ENCODE measurements at places on chromosomes 1 and 21.

GRCh38 chr1:206633708-206634121 is 1.6 kb upstream of the DYRK3 start:
- DNase-seq, result no peak

DNA sequence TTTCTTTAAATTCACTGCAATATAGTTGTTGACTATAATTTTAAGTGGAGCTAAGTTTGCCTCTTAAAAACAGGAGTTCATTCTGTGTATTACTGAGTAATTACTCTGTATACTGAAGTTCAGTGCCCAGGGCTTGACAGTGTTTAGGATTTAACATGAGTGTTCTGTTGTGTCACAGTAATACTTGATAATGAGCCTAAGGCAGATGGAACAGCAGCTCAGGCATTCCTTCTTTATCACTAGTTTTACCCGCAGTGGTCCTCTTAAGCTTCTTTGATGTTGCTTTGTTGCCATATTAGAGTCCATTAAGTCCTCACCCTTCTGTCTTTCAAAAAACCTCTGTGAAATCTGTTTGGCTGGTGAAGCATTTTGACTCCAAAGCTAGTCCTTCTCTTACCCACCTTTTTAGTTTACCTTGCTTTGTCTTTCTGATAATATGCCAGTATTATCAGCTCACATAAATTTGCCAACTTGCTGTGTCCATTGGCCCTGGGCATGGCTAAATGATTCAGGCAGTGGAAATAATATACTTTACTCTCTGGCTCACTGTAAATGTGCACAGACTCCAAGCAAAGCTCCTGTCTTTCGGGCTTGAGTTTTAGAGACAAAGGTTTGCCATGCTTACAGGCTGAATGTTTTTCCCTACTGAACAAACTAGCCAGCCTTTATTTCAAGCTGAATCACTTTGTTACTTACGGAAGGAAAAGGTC is 17.7 kb downstream of the HIPK1 start:
- DNase-seq, result no peak

DNA sequence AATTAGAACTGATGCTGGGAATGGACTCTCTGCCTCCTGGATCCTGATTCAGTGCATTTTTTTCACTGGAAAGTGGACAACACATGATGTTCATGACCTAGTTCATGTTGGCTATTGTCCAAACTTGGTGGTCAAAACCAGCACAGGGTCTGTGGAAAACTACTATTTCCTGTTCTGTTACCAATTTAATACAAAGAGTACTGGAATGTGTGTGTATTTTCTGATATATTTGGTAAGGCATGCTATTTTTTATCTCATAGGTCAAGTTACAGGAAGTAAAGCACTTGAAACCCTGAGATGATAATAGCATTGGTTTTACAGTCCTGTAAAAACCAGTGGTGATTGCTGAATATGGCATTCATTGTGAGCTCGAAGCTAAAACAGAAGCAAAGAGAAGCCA is 89.9 kb downstream of the SGIP1 start:
- DNase-seq, result no peak

DNA sequence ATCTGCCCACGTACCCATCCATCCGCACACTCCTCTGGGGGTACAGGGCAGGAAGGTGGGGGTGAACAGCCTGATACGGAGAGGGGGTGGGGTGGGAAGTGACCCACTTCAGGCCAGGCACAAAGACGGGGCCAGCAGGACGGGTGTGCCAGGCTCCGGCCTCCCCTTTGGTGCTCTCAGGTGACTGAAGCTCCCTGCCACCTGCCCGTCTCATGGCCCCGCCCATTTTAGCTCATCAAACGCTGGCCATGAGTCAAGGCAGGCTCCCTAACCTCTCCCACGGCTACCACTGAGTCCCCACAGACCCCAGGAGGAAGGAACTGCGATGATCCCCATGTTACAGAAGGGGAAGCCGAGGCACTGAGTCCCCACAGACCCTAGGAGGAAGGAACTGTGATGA is 109.6 kb downstream of the CRYAA start:
- DNase-seq, result no peak

DNA sequence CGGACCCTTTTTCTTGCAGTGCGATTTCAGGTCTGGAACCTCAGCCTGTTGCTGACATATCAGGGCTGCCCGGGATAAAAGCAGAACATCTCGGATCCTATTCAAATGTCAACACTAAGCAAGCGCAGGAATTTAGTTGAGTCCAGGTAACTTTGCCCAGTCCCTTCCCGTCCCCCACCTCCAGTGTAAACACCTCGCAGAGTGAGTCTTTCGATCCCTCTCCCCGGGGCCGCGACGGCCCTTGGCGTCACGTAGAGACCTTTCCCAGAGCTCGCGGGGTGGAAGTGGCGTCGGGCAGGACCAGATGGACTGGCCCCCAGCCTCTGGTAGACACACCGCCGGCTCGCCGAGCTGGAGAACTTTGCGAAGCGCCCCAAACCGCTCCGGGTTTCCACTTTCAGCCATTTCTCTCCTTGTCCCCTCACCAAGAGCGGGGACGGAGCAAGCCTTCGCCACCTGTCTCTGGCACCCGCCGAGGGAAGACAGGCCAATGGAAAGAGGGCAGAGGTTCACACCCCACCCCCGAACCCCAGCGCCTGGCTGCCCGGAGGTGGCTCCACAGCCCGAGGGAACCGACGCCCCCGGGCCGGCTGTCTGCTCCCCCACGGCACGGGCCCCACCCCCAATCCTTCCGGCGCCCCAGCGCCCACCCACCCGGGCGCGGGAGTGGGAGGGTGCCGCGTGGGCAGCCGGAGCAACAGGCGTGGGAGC is 570 bp downstream of the KCND3 start:
- DNase-seq, result no peak

GRCh38 chr1:26257222-26257621 is 22.7 kb upstream of the SH3BGRL3 start:
- no peak for DNase-seq

DNA sequence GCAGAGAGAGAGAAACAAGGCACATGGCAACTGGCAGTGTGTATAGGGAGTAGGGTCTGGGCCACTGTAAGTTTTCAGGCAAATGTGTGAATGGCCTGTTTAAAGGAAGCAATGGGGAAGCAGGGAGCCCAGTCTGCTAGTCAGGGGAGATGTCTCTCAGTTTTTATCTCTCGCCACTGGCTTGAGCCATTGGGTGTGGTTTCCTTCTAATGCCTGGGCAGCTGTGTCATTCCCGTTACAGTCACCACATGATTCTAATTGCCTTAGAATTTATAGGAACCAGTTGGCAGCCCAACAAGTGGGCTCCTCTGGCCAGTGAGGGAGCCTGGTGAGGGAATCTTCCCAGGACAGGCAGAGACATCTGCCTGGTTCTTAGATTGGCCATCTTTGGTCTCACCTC is 182.4 kb downstream of the DISC1 start:
- no peak for DNase-seq

GRCh38 chr1:6635161-6635909 is 10.7 kb downstream of the THAP3 start:
- no peak for DNase-seq

DNA sequence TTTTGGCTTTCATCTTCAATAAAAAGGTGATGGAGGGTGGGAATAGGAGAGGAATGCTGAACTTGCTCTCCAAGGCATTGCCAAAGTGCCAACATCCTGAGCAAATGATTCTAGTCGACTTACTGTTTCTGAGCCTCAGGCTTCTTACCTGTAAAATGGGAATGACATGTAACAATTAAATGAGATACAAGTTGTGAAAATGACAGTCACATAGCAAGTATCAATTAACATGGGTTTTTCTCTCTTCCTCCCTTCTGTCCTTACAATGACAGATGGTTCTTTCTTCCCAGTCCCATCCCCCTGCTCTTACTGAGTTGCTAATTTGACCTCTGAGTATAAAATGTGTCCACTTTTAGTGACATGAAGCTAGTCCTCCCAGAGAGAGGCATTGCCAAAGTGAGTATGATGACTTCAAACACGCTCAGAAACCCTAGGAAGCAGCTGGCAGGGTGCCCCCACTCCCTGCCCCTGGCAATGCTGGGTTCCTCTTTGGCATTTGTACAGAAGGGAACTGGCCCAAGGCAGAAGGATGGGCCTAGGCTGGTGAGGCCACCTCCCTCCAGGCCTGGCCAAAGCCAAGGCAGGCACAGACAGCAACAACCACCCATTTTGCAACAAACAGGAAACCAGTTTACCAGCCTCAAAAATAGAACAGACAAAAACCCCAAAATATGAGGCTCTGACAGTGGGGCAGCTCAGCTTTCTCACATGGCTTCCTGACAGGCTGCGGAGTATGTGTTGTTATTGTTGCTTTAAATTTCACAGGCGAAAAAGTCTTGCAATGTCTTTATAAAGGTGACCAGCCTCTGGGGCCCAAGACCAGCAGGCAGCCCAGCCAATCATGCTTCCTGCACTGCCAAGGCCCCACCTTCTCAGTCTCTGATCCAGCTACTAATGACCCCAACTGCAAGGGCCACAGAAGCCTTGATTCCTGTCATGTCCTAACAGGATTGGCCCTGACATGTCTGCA is 115.9 kb downstream of the HIVEP3 start:
- no peak for DNase-seq

- no peak for DNase-seq
These were observed 263.2 kb downstream of the PCP4 start for GRCh38 chr21:40130476-40130875.

DNA sequence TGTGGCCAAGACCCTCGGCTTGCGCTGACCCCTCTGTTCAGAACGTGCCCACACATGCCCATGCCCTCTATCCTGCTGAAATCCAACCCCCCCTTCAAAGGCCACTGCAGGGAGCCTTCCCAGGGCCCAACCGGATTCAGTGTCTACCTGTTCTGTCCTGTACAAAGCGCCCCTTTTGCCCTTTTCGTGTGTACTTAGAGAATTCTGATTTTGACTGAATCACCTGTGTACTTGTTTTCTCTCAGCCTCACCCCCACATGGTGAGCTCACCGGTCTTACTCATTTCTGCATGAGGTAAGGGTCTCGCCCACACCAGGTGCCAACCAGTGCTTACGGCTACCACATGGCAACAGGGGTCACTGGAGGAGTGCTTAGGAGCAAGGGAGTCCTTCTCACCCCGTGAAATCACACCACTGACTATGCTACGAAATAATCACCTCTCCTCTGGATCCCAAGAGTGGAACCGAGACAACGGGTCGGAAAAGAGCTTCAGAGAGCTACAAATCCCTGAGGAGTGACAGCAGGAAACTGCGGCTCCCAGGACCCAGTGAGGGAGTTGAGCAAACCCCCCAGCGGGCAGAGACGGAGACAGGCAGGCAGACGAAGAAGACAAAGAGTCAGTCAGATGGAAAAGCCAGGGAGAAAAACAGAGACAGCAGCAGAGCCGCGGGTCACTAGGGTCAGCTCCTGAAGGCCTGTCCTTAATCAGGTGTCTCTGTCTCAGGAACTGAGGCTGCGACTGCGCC is 2.1 kb upstream of the S100A2 start:
- DNase-seq, result no peak

Measured in NCI-H2081 treated with DMSO at 0.1 percent for 48 hours (cell line).